Stimulated activated CD4-positive, alpha-beta T cell treated with anti-CD3 and anti-CD28 coated beads, Interleukin-1b, Interleukin-23, amount 100 ng/mL, for 4 hours (primary cell): ENCODE measurements at places on chromosomes 11 and 22.
A peak's percentile ranks its signal among the peaks of the same experiment; 100 is the strongest.

GRCh38 chr22:44777364-44777755, 25.0 kb downstream of the ARHGAP8 start:
- DNase-seq, result no peak

- no peak for DNase-seq
Observed at GRCh38 chr11:69531717-69532088, 50.2 kb downstream of the LINC01488 start.

DNA sequence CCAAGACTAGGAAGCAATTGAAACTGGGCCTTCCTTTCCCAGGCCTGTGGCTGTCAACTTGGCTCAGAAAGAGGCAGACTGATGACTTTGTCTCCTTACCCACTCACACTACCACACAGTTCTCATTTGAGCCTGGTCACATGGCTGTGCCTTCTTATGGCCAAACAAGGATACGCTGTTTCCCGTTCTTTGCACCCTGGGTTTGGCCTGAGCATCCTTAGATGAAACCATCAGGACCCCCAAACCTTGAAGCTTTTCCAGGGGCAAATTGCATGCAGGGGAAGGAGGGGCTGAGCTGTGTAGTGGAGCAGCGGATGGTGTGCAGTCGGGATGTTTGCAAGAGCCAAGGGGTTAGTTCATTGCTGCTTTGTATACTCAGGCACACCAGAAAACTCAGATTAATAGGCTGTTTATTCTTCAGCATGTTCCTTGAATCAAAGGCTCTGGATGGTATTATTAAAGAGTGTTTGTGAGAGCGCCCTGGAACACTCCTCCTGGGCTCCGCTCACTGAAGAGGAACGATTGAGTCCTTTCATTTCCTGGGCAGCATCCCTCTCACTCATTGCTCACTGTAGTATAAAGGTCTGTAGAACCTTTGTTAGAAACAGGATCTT, 69.8 kb downstream of the ARFGAP2 start:
- DNase-seq, result no peak

- no peak for DNase-seq
Observed at GRCh38 chr11:91650802-91651201, 573.8 kb upstream of the FAT3 start.

- DNase-seq, result no peak
Observed at GRCh38 chr22:27247701-27248434, 553.7 kb downstream of the MN1 start.

DNA sequence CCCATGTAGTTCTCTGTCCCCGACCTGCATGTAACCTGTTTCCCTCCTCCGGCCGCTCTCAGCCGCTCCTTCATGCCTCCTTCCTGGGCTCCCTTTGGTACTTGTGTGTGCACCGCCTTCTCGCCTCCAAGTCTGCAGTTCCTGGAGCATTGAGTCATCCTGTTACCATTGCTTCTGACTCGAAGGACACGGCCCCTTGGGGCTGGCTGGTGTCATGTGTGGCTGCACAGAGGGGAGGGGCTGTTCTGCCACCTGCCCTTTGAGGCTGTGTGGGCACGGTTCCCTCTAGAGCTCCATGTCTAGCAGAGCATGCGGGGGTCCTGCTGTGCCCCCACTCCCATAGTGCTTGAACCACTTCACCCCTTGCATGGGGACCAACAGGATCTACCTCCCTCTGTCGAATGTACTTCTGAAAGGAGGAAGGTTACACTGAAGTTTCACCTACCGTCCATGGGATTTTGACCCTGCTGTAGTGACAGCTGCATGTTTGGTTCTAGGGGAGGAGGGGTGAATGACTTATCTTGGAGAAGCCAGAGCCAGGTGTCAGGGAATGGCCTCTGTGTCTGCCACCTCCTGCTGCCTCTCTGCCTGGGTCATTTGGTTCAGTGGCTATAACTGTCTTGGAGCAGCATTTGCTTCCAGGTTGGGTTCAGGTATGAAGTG, 39.6 kb downstream of the BCR start:
- DNase-seq, result no peak

DNA sequence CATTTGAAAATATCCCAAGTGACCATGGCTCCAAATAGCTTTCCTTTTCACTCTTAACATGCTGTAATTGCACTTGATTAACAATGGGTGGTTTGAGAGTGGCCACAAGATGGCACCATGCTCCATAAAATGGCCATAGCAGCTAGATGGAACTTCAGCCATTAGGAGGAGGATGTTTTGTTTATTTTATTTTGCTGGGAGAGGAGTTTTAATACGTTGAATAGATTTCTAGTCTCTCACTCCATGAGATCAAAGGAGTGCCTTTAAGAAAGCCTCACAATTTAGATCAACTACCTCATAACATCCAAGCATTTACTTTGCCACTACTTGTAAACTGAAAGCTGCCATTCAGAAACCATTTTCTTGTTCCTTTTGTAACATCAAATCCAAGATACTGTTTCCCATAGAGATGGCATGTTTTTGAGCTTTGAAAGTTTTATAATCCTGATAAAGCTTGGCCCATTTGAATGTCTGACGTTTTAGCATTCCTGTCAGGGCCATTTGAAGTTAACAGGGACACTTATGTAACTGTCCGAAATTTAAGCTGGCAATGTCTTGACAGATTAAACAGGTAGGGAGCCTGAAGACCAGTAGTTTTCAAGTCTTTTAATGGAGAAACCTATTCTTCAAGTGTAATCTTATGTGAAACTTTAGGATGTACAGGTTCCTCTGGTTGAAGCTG, 4.7 kb downstream of the FEN1 start:
- DNase-seq, result peak; percentile 38

- DNase-seq, result no peak
Observed at GRCh38 chr11:63490551-63491239, at the start of gene PLAAT5. Gene PLAAT5 (minus strand): TSS chr11:63491167. CDS start chr11:63491034, 133 bp downstream.

DNA sequence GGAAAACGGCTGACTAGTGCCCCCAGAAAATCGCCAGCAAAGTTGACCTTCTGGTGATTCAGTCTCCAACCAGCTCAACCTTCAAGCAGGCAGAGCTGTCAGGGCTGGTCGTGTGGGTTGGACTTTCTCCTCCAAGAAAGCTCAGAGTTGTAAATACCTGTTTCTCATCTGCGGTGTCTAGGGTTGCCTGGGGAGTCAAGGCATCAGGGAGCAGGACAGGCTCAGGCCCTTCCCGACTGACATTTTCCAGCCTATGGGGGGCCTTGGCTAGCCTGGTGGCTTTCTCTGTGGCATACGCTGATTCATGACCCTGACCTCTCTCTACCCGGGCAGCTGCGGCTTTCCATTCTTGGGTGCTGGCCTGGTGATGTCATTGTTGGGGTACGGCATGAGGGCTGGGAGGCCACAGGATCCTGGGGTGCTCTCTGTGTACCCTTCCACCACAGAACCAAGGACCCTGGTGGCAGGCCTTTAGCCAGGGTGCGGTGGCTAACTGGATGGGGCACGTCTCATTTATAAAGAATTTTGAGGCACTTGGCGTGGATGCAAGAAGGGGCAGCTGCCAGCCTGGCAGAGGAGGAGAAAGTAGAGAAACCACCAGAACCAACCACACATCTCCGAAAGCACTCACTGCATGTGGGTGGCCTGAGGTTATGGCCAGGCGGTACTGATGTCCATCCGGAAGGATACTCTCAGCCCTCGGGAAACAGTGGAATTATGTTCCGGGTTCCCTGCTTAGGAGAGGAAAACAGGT, 64.9 kb downstream of the BCR start:
- no peak for DNase-seq

GRCh38 chr11:114326151-114326550, 30.0 kb downstream of the NNMT start:
- DNase-seq, result no peak

DNA sequence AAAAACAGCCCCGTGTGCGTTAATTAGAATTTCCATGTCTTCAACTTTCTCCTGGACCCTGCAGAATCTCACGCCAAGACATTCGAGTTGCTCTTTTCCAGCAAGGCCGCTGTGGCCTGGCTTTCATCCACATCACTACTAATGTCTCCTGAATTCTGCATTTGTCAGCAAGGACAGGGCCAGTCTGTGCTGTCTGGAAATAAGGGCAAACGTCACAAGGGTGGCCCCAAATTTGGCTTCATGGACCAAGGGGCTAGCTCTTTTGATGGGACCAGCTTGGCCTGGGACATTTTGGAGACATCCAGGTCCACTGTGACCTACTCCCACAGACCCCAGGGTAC, 33.4 kb downstream of the KCNQ1OT1 start:
- DNase-seq, result no peak

- no peak for DNase-seq
Observed at GRCh38 chr11:87198266-87198881, 160.6 kb downstream of the TMEM135 start.

DNA sequence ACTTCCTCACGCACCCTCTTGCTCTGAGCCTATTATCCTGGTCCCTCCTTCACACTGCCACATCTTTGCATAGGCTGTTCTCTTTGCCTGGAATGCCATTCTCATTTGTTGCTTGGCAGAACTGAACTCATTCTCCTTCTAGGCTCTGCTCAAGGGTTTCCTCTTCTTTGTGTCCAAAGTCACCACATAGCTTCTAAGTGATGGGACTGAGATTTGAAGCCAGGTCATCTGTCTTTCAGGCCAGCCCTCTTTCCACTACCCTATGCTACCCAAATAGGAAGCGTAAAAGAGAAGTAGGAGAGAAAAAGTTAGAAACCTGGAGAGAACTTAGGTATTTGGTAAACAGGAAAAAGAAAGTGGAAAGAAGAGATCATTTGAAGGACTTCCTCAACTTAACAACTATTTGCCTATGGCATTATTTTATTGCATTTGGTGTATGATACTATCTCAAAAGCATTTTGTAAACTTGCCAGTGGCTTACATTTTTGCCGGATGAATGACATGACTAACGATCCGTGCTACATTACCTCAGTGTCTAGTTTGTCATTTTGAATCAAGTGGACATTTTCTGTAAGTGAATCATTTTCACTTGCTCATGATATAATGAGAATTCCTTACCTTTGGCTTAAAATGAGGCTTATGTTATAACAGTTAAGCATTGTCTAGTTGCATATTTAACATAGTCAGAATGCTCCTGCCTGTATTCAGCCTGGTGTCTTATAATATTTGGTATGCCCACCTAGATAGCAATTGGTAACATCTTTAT, 18.5 kb downstream of the NF2 start:
- no peak for DNase-seq

DNA sequence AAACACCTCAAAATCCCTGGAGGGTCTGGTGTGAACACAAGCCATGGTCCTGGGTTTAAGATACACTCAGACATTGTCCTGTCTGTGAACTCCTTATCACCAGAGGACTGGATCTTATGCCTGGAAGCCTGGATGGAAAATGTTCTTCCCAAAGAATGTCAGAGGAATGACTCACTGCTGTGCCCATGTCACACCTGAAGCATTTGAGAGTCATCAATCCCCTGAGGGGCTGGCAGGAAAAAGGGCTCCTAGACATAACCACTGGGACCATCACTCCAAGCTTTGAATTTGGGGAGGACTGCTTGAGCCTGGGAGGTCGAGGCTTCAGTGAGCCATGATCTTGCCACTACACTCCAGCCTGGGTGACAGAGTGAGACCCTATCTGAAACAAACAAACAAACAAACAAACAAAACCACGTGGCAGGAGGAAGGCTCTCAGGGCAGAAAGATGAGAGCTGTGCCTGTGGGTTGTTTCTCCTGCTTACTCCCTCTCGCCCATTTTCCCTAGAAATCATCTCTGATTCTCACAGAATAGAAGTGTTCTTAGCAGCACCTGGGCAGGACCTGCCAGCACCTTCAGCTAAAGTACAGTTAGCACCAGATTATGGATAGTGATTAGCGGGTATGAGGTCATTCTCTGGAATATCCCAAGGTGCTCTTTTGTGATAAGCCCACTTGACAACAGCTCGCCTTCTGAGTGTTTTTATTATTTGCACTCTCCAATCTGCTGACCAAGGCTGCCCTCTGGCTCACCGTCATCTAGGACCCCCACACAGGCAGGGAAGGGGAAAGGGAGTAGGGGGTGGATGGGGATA, 11.9 kb upstream of the PRG2 start:
- no peak for DNase-seq

GRCh38 chr11:2221024-2221423, 49.4 kb downstream of the ASCL2 start:
- no peak for DNase-seq

DNA sequence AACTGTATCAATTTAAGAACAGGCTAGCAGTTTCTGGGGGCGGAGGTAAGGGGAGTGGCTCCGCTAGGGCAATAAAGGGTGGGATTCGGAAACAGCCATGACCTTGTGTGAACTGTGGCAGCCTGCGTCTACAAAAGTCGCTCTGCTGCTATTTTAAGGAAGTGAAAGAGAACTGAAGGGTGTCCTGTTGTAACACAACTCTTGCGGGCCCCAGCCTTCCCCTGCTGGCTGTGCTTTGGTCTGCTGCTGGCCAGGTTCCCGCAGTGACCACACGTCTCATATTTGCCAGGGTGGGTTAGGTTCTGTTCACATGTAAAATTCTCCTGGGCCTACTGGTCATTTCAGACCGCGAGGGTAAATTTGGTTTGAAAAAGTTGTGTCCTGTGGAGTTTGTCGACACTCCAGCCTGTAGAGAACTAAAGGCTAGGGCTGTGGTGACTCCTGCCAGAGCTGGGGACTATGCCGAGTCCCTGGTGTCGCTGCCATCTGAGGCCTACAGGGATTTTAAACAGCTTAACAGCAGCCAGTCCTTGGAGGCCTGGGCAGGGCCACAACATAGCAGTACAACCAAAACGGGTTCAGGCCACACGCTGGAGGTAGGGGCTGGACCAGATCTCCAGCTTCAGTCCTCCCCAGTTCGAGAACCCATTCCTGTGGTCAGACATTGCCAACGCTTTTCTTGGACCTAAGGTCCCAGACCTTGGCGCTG, 1.1 kb upstream of the PPFIBP2 start:
- DNase-seq, result no peak

DNA sequence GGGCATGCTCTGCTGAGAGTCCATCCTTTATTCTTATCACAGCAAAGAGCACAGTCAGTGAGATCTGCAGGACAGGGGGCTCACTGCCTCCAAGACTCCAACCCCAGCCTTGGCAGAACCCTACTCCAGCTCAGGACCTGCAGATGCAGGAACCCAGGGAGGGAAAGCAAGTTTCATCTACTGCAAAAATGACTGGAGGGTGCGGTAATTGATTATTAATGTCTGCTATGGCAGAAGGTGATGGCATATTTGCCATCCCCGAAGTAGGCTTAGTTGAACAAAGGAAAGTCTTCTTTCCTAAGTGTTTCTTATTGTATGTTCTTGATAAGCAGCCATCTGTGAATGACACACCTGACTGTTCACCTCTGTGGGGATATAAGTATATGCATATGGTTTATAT, 9.2 kb downstream of the SCUBE1 start:
- no peak for DNase-seq

- DNase-seq, result no peak
Observed at GRCh38 chr11:120909676-120910416, 114.1 kb upstream of the TBCEL start.

- DNase-seq, result no peak
Observed at GRCh38 chr11:2649400-2649799, 50.4 kb downstream of the KCNQ1OT1 start.

- DNase-seq, result no peak
Observed at GRCh38 chr11:124415356-124415923, 9.2 kb downstream of the OR8B4 start.

- no peak for DNase-seq
Observed at GRCh38 chr11:11533751-11534150, 88.1 kb downstream of the GALNT18 start.

DNA sequence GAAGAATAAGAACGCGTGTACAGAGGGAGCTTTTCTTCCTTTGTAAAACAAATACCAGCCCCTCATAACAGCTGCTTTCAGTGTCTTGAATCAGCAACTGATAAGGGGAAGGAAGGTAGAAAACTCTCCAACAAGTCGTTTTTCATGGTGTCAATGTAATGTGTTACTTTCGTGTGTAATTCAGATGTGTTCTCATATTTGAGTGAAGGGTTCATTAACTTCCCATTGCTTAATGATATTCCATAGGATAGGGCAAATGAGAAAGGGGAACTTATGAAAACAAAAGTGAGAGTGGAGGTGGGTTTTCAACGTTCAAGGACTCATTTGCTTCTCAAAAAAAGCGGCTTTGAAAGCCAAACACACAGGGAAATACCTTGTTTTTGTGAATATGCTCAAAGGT, 452.1 kb downstream of the NTM start:
- DNase-seq, result no peak
